RKO (cell line): ENCODE measurements at places on chromosomes 5 and 9.

DNA sequence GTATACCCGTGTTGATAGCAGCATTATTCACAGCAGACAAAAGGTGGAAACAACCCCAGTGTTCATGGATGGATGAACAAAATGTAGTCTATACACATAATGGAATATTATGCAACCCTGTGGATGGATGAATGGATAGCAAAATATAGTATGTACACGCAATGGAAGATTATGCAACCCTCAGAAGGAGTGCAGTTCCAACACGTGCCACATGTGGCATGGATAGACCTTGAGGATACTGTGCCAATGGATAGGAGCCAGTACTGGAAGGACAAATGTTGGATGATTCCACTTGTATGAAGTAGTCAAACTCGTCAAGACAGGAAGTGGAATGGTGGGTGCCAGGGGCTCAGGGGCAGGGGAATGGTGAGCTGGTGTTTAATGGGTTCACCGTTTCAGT lies 44.9 kb downstream of the PLEKHG4B start:
- peak; percentile 49 for DNase-seq

DNA sequence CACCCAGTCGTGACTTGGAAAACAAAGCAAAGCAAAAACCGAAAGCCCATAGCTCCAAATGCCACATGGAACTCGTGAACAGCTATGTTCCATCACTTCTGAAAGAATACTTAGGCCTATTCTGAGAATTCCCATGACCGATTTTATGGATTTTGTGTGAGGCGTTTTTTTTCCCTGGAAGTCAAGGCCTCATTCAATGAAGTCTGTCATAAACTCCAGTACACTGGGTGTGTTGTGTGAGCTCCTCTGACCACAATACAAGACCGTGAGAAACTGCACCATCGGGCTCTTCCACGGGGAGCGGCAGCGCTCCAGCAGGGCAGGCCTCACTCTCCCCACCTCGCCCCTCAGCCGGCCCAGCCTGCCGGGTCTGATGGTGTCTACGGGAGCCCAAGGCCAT lies 209.5 kb downstream of the FANCC start:
- DNase-seq = no peak

GRCh38 chr5:179927824-179928223 lies 20.1 kb upstream of the TBC1D9B start:
- no peak for DNase-seq

GRCh38 chr9:83554278-83554677 lies 16.1 kb upstream of the FRMD3 start:
- no peak for DNase-seq

GRCh38 chr5:68319706-68320412 lies 104.3 kb downstream of the PIK3R1 start:
- no peak for DNase-seq

GRCh38 chr9:133044125-133044524 lies 13.3 kb downstream of the GTF3C5 start:
- DNase-seq = no peak

DNA sequence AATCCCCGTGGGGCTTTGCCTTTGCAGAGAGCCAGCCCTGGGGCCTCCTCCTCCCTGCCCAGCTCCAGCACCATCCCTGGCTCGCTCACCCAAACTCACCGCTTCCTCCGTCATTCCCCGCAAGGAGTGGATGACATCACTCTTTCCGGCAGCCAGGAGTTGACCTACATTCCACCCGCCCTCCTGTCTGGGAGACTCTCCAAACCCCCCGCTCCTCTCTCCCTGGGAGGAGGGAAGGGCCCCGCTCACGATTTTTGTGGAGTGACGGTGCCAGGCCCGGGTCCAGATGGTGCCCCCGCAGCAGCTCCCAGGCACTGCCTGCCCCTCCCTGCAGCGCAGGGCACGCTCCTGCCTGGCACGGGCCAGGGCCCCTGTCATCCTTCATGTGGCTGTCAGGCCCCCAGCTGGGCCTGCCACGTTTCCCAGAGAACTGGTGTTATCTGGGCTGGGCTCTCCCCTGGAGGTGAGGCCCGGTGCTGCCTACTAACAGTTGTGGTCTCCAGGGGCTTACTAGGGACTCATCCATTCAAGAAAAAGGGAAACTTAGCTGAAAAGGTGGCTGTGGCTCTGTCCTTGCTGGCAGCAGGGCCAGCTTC lies 52.3 kb downstream of the NTNG2 start:
- peak; percentile 65 for DNase-seq

- no peak for DNase-seq
Observed at GRCh38 chr9:35414889-35415288, 75.0 kb upstream of the RUSC2 start.

- DNase-seq = no peak
Observed at GRCh38 chr5:149930043-149930748, 14.4 kb downstream of the PDE6A start.

DNA sequence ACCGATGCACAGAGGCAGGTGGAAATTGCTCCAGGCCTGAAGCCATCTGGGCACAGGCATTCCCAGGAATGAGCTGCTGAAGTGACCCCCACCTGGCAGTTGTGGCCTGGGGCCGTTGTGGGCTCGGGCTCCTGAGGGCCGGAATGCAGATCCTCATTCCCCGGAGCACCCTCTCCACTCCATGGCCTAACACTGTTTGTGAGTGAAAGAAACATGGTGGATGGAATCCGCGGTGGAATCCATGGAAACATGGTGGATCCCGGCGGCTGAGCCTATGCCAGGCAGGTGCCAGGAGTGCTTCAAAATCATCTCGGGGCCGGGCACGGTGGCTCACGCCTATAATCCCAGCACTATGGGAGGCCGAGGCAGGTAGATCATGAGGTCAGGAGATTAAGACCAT lies 3.6 kb upstream of the SARDH start:
- no peak for DNase-seq
